ENCODE measurements at places on chromosomes 1 and 21.

DNA sequence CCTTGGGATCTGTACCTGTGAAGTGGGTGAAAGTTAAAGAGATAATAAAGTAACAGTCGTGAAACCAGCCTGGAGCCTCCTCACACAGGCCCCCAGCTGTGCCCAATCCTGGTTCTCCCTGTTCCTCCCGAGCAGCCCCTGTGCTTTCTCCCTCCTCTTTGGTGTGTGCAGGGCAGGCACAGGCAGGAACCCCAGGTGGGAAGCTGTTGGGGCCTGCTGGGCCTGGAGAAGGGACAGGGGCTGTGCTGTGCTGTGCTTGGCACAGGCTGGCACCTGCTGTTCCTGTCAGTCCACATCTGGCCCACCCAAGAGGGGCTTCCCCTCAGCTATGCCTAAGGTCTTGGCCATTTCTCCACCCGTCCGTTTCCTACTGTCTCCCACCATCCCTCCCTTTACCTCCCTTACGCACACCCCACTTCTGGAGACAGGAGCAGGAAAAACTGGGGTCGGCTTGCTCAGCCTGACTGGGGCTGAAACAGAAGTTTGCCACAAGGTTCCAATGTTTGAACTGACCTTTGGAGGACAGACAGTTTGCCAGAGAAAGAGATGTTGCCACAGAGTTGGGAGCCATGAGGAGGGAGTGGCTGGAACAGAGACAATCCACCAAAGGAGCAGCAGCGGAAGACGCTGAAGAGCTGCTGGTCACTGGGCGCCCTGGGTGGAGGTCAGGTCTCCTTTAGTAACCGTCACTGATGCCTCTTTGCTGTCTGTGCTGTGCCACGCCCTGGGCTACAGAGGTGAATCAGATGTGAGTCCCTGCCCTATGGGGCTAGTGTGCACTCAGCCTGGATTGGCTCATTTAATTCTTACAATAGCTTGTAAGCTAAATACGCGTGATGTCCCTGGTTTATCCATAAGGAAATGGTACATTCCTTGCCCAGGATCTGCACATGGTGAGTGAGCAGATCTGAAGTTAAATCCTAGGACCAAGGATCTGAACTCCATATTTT lies 18.8 kb upstream of the ARTN start:
- DNase-seq = no peak

DNA sequence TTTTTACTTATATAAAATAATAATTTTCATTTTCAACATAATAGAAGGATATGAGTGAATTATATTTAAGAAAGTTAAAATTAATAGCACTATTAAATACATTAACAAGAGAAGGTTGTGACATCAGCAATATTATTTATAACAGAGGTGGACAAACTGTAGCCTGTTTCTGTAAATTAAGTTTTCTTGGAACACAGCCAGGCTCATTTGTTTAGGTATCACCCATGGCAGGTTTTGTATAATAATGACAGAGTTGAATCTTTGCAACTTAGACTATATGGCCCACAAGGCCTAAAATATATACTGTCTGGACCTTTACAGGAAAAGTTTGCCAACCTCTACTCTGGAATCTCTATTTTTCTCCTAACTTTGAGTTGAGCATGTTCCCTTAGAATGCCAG lies 42.8 kb upstream of the CACYBP start:
- DNase-seq = no peak

DNA sequence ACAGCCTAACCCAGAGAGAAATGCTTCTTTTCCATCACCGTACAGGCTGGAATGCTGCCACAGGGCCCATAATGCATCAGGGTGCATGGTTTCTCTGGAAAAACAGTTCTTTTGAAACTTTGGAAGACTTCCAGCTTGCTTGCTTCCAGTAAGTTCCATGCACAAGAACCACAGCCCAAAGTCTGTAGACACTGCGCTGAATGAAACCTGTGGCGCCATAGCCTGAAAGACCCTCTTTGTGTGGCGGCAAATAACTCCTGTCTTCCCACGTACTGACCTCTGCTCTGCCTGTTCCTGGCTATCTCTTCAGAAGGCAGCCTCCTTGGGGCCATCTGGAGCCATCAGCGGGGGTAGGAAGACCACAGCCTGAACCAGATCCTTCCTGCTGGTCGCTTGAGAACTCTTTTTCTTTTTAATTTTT lies 15.1 kb downstream of the MIIP start:
- DNase-seq = no peak

- no peak for DNase-seq
These were observed 81.7 kb upstream of the VANGL1 start for GRCh38 chr1:115560027-115560426.

DNA sequence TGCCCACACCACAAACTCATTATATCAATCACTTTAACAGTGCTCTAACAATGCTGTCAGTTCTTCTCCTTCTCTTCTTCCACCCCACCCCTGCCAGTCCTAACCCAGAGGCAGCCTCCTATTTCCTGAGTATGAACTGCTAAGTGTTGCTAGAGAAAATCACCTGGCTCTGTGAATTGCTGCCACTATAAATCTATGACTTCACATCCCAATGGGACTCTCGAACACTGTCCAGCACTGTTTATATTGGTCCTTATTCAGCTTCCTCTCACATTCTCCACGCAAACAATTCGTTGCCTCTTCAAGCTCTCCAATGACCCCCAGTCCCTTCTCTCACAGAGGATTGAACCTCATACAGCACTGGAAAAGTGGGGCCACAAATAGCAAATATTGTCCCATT lies 27.0 kb upstream of the USH2A start:
- no peak for DNase-seq

- no peak for DNase-seq
These were observed 18.1 kb downstream of the RSBN1 start for GRCh38 chr1:113793878-113794834.

GRCh38 chr1:35640380-35641232 lies 720 bp downstream of the PSMB2 start:
- peak; percentile 33 for DNase-seq

DNA sequence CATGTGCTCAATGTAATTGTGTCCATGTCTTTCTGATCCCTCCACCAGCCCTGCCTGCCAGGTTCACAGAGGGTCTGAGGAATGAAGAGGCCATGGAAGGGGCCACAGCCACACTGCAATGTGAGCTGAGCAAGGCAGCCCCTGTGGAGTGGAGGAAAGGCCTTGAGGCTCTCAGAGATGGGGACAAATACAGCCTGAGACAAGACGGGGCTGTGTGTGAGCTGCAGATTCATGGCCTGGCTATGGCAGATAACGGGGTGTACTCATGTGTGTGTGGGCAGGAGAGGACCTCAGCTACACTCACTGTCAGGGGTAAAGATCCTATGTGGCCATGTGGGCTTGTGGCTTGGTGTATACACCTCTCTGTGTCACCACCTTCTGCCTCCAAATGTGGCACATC lies 91.4 kb downstream of the OBSCN start:
- no peak for DNase-seq

GRCh38 chr21:45308194-45309068 lies 20.7 kb upstream of the POFUT2 start:
- no peak for DNase-seq

GRCh38 chr1:196372896-196373536 lies 235.2 kb downstream of the KCNT2 start:
- no peak for DNase-seq

DNA sequence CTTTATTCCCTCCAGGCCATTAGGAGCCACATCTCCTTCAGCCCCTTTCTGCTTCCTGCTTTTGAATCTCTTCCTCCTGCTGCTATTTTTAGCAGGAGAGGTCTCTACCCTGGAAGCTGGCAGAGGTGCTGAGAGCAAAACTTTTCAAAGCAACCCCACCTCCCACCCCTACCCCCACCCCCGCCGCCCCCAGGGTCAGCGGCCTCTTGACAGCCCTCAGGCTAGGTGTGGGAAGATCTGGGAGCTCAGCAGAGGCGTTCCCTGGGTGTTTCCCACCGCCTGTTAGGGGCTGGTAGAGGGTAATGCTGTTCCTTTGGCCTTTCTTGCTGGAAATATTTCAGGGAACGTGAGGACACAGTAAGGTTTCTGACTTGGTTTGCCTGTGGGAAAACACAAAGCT lies 112.5 kb upstream of the CACHD1 start:
- DNase-seq = no peak

Measured in activated T-cell treated with anti-CD3 and anti-CD28 coated beads, Interleukin-2, amount 50 U/mL, for 48 hours (primary cell).